ENCODE measurements at places on chromosomes 12 and 14. TPM values are rescaled to one million over a fixed set of nuclear protein-coding genes. Genes with fewer than 3 reads are reported as not detected.

DNA sequence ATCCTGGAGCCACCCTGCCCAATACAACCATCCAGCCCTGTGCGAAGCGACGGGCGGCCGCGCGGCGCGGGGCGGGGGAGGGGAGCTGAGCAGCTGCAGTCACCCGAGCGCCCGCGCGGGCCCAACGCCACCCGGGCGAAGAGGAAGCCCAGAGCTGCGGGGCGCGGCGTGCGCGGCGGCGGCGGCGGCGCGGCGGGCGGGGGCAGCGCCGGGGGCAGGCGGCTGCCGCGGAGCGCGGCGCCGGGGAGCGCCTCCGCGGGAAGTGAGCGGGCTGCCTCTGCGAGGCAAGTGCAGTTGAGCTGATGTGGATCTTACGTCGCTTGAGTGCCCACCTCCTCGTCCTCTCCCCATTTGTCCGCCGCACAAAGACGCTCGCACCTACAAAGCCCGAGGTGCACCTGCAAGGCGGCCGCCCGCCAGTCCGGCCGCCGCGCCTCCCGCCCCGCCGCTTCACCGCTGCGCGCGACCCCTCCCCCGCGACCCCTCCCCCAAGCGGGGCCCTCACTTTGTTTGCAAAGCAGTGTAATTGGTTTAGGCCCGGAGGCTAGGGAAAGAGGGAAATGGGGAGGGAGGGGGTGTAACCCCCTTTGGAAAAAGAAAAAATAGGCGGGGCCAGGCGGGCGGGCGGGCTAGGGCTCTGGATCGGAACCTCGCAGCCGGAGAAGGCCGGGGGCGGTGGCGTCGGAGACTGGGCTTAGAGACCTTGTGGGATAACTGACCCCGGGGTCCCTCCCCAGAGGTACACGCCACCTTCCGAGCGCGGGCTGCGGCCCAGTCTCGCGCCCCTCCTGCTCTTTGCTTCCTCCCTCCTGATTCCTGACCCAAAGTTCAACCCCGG lies at the start of the genes FOXA1 and TTC6:
Gene FOXA1, minus strand, starts transcription at position 279 of the 838 bp plus-strand sequence. Its CDS starts 277 bp downstream, at position 2.
Gene TTC6, plus strand, starts transcription at position 659 of the 838 bp plus-strand sequence. CDS start 26,436 bp downstream, outside the sequence.
- H3K27me3 ChIP-seq: peaks cover 95% of the 10 kb centered on the region
- peak within 1 kb of the TSS; percentile 61 for H3K27ac ChIP-seq
- no peaks in the 10 kb centered on the region for H3K36me3 ChIP-seq

DNA sequence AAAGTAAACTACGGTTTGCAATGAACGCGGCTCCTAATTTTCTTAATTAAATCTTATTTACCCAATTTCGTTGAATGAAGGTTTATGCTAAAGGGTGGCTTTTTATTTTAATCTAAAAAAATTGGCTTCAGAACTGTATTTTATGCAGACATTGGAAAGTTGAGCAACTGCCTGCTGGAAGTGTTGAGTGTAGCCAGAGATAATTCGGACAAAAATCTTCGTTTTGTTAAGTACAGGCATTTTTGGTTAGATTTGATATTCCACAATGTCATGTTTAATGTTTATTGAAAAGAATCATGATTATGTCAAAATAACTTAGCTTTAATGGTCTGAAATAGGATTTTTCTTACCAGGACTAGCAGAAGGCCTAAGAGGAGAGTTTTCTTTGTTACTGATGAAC lies 875 bp downstream of the IRAK3 start:
- no peaks in the 10 kb centered on the region for H3K36me3 ChIP-seq
- DNase-seq: no peak

Gene KITLG
- total RNA-seq: 18.2 TPM

Gene OR4K15
- not detected for total RNA-seq

Gene GPR84
- total RNA-seq: not detected

- H3K27me3 ChIP-seq: no peaks in the 10 kb centered on the region
- no peaks in the 10 kb centered on the region for H3K36me3 ChIP-seq
- H3K4me3 ChIP-seq: no peak overlapping the region
- DNase-seq: no peak
- H3K4me1 ChIP-seq: no peaks in the 10 kb centered on the region
Observed at GRCh38 chr14:56759633-56760032, 50.6 kb downstream of the OTX2 start.

GRCh38 chr12:46533723-46534122 lies 161.2 kb upstream of the SLC38A2 start:
- no peaks in the 10 kb centered on the region for H3K27me3 ChIP-seq
- no peak overlapping the region for H3K4me3 ChIP-seq
- H3K36me3 ChIP-seq: no peaks in the 10 kb centered on the region
- no peak for DNase-seq

- no peaks in the 10 kb centered on the region for H3K27me3 ChIP-seq
- peak overlapping the region; percentile 68 for H3K27ac ChIP-seq
- H3K4me3 ChIP-seq: no peak overlapping the region
- DNase-seq: no peak
- H3K36me3 ChIP-seq: no peaks in the 10 kb centered on the region
- peaks cover 10% of the 10 kb centered on the region for H3K4me1 ChIP-seq
Observed at GRCh38 chr14:55071870-55072640, 20.6 kb downstream of the MAPK1IP1L start.

- peak within 1 kb of the TSS; percentile 98 for H3K27ac ChIP-seq
- peak within 1 kb of the TSS; percentile 59 for H3K4me3 ChIP-seq
- H3K4me1 ChIP-seq: peaks cover 38% of the 10 kb centered on the region
Observed at GRCh38 chr12:111598637-111599452, at the start of gene ATXN2. Gene ATXN2, minus strand, starts transcription at chr12:111599315. Its CDS starts 281 bp downstream, at chr12:111599034.

- H3K27ac ChIP-seq: no peak overlapping the region
- H3K4me1 ChIP-seq: no peaks in the 10 kb centered on the region
- no peak overlapping the region for H3K4me3 ChIP-seq
- no peak for DNase-seq
Observed at GRCh38 chr14:104643306-104643705, 38.7 kb upstream of the TMEM179 start.

Gene NFATC4
- total RNA-seq: 119 TPM

GRCh38 chr12:100963381-100963780 lies 168.8 kb downstream of the ANO4 start:
- H3K4me1 ChIP-seq: no peaks in the 10 kb centered on the region
- DNase-seq: no peak
- H3K36me3 ChIP-seq: no peaks in the 10 kb centered on the region
- H3K27me3 ChIP-seq: no peaks in the 10 kb centered on the region
- no peak overlapping the region for H3K4me3 ChIP-seq
- H3K27ac ChIP-seq: no peak overlapping the region

DNA sequence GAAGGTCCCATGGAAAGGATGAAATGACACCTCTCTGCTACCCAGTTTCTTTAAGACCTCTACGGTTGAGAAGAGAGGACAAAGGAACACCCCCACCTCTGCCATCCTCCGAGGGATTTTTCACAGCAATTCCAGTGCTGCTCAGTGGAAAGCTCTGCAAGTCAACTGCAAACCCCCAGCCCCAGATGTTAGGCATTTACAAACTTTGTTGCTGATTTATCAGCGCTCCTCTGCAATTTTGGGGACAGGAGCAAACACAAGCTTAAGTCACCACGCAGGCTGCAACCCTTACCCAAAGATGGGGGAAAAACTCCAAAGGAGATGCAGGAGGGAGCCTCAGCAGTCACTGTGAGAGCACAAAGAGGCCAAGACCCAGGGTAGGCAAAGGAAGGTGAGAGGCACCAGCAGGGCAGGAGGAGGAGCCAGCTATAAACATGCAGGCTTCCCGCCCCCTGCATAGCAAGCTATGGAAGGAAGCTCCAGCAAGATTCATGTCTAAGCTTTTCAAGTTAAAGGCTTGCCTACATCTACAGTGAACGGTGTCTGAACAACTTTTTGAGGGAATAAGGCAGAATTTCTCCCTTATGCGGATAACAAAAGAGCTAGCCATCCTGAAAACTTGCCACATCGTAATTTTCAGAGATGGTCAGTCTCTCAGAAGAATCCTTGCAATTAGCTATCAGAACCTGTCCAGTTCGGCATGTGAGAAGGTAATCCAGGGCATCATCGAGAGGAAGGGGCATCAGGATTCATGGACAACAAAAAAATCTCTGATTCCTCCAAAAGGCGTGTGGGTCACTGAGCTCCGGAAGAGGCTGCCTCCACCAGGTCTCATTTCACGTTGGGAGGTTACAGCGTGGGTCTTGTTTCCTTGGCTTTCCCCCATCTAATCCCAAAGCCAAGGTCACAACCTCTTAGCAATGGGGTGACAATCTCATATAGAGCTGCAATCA lies 3.9 kb downstream of the CTDSP2 start:
- H3K27ac ChIP-seq: peak overlapping the region; percentile 100
- peak overlapping the region; percentile 89 for H3K4me3 ChIP-seq

GRCh38 chr12:75978677-75979076 lies 52.9 kb downstream of the PHLDA1 start:
- peak overlapping the region; percentile 32 for H3K27ac ChIP-seq
- no peaks in the 10 kb centered on the region for H3K27me3 ChIP-seq
- H3K4me3 ChIP-seq: no peak overlapping the region

GRCh38 chr14:64915797-64916196 lies 1.5 kb downstream of the CHURC1 start:
- no peak for DNase-seq
- no peak overlapping the region for H3K27ac ChIP-seq
- H3K4me1 ChIP-seq: peaks cover 19% of the 10 kb centered on the region
- H3K36me3 ChIP-seq: no peaks in the 10 kb centered on the region
- H3K4me3 ChIP-seq: no peak overlapping the region
- no peaks in the 10 kb centered on the region for H3K27me3 ChIP-seq

DNA sequence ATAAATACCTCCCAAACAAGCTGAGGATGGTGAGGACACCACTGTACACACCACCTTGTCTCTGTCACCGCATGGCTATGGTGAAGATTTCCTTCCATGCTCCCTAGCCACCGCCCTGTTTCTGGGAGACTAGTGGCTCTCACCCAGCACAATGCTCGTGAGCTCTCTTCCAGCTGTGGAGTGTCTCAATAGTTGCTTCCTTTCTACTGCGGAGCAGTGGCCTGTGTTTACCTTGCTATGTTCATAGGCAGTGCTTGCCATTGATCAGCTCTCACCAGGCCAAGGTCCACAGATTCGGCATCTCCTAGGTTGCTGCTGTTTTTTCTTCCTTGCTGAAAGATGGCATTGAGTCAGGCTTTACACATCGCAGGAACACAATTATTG lies 313.6 kb upstream of the RTL1 start:
- no peak overlapping the region for H3K4me3 ChIP-seq
- no peaks in the 10 kb centered on the region for H3K27me3 ChIP-seq
- H3K4me1 ChIP-seq: no peaks in the 10 kb centered on the region
- no peaks in the 10 kb centered on the region for H3K36me3 ChIP-seq
- no peak for DNase-seq
- no peak overlapping the region for H3K27ac ChIP-seq

Gene UNC79
- 1.3 TPM for total RNA-seq

Gene STAC3
- not detected for total RNA-seq

DNA sequence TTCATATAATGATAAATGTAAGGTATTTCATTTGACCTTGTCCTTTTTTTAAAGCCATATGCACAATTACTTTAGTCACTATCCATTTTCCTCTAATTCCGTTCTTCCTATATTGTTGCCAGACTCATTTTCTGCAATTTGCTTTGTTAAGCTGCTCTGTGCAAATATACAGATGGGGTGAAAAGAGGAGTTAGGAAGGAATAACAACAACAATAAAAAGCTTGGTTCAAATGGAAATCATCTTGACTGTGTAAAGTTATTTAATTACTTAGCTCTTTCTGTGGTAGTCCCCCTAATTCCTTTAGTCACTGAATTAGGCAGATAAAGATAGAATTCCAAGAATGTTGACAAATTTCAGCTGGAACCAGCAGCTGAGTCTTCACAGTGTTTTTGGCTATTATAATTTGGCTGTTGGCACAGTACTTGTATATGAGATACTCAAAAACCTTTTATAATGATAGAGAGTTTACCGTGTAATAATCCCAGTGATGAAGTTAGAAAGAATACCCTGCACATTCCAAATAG lies 838.0 kb downstream of the RPS29 start:
- no peaks in the 10 kb centered on the region for H3K36me3 ChIP-seq
- H3K27ac ChIP-seq: no peak overlapping the region
- no peaks in the 10 kb centered on the region for H3K4me1 ChIP-seq
- no peak for DNase-seq
- no peaks in the 10 kb centered on the region for H3K27me3 ChIP-seq

Gene CCDC177
- total RNA-seq: not detected

DNA sequence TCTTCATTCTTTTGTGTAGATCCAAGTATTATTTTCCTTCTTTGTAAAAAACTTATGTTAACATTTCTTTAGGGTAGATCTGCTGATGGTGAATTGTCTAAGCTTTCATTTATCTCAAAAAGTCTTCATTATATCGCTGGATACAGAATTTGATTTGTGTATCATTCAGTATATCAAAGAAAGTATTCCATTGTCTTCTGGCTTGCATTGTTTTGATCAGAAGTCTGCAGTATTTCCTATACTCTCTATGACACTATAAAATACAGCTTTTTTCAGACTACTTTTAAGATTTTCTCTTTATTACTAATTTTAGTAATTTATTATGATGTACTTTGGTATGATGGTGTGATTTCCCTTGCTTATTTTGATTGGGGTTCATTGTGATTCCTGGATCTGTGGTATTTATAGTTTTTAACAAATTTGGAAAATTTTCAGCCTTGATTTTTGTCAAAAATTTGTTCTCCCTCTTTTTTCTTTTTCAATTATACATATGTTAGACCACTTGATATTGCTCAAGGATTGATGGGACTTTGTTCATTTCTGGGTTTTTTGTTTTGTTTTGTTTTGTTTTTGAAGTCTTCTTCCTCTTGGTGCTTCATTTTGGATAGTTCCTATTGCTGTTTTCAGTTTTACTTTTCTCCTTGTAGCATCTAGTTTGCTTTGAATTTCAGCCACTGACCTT lies 176.5 kb downstream of the ZFP36L1 start:
- H3K4me3 ChIP-seq: no peak overlapping the region
- no peak overlapping the region for H3K27ac ChIP-seq
- H3K36me3 ChIP-seq: no peaks in the 10 kb centered on the region
- peaks cover 5% of the 10 kb centered on the region for H3K4me1 ChIP-seq
- DNase-seq: no peak

Gene CRACR2A
- total RNA-seq: 2.6 TPM

DNA sequence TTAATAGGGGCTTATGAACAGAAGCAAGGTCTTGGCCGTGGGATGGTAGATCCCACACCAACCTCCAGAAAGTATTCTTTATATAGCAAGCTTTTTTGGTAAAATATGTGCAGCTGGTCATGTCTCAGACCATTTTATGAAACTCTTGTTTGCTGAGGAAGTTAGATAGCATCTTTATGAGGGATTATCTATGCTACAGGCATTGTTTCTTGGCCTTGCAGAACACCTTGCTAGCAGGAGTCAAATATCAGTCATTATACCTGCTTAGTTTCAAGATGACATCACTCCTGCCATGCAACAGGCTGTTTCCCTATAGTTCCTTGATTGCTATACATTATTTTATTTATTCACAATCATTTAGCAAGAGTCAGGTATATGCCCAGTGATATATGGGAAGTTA lies 84.8 kb upstream of the LRFN5 start:
- H3K27ac ChIP-seq: no peak overlapping the region
- no peaks in the 10 kb centered on the region for H3K27me3 ChIP-seq
- H3K4me3 ChIP-seq: no peak overlapping the region
- no peak for DNase-seq

Gene NUP107
- 30.3 TPM for total RNA-seq

DNA sequence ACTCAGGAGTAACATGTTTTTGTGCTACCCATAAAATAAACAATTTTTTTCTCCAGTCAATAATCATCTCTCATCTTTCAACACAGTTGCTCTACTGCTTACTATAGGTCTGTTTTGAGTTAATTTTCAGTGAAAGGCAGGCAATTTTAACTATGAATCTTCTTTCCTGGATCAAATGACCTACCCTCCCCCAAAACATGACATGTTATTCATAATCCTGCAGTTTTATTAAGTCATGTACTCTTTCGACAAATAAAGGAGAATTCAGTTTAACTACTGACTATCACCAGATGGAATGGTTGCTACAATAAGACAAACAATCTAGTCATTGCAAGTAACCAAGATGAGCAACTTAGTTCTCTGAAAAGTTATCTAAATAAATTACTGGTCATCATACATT lies 106.0 kb upstream of the FAR2 start:
- no peaks in the 10 kb centered on the region for H3K27me3 ChIP-seq
- peaks cover 8% of the 10 kb centered on the region for H3K4me1 ChIP-seq
- H3K4me3 ChIP-seq: no peak overlapping the region
- H3K27ac ChIP-seq: no peak overlapping the region
- no peak for DNase-seq
